ENCODE measurements at places on chromosomes 5 and 9. TPM values are rescaled to one million over a fixed set of nuclear protein-coding genes. Genes with fewer than 3 reads are reported as not detected.

The INSYN2B gene
- 0.23 TPM for total RNA-seq

The TRAPPC13 gene
- 27.3 TPM for total RNA-seq

The ZNF483 gene
- total RNA-seq, result 10.2 TPM

The EQTN gene
- 0.41 TPM for total RNA-seq

Measured in motor neuron (in vitro differentiated cells).